ENCODE measurements at places on chromosomes 7 and 10. TPM values are rescaled to one million over a fixed set of nuclear protein-coding genes. Genes with fewer than 3 reads are reported as not detected.

DNA sequence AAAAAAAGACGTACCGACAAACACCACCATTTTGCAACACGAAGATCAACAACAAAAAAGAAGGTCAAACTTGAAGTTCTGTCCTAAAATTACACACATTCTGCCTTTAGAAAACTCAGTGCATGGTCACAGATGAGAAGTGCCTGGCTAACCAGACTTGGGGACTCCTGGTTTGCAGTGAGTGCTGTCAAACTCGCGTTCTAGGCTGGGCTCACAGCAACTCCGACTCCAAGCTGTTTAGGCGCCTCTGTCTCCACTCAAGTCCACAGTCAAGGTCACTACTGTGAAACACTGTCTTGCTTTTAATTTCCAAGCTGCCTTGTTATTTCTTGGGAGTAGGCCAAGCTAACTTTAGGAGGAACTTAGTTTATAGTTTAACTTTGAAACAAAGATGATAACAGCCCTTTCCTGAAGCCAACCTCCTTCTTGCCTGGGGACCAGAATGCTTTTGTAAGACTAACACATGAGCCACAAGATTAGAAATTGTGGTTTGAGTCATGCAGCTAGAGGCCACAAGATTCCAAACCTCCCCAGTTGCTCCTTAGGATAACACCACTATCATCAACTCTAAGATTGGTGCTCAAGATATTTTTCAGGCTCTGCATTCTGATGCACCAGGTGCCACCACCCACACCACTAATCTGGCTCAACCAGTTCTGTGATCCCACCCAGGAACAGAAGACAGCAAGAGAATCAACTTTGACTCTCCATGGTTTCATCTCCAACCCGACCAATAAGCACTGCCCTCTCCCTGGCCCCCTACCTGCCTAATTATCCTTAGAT, 1.1 kb upstream of the DNAAF5 start:
- peak overlapping the region; percentile 77 for H3K27ac ChIP-seq
- H3K4me3 ChIP-seq, result peak overlapping the region; percentile 79
- peaks cover 21% of the 10 kb centered on the region for H3K4me1 ChIP-seq

DNA sequence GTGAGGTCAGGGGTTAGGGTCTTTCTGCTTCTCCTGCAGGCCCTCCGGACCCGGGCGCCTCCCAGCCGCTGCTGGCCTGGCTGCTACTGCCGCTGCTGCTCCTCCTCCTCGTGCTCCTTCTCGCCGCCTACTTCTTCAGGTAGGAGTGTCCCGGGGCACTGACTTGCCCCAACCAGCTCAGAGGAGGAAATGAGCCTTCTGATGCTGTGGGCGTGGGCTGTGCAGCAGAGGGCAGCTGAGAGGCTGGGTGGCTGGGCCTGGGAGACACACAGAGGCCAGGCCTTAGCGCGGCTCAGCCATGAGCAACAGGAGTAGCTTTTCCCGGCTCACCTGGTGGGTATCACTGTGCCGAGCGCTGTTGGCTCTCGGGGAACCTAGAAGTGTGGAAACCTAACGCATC, 78.9 kb downstream of the MKI67 start:
- peaks cover 19% of the 10 kb centered on the region for H3K36me3 ChIP-seq
- peak overlapping the region; percentile 91 for H3K4me3 ChIP-seq
- peak overlapping the region; percentile 95 for H3K27ac ChIP-seq

Gene HABP2
- not detected for total RNA-seq

DNA sequence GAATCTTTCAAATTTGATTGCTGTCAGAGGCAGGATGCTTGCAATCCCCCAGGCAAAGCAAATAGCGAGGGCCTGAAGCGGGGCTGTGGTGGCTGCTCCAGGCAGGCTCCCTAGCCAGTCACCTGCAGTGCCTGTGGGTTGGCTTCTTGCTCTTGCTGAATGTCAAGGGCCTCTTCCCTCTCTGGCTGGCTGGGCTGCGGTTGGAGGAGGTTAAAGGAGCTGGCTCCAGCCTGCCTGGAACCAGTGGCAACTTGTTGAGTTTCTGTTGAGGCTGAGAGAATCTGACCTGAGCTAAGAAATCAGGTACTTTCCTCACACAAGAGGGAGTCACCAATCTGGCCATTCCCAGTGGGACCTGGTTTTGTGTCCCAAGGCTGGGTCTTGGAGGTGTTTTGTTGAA, 134.7 kb downstream of the TMEM178B start:
- no peak overlapping the region for H3K27ac ChIP-seq
- H3K4me1 ChIP-seq, result no peaks in the 10 kb centered on the region
- no peak for DNase-seq
- H3K27me3 ChIP-seq, result peaks cover 8% of the 10 kb centered on the region

DNA sequence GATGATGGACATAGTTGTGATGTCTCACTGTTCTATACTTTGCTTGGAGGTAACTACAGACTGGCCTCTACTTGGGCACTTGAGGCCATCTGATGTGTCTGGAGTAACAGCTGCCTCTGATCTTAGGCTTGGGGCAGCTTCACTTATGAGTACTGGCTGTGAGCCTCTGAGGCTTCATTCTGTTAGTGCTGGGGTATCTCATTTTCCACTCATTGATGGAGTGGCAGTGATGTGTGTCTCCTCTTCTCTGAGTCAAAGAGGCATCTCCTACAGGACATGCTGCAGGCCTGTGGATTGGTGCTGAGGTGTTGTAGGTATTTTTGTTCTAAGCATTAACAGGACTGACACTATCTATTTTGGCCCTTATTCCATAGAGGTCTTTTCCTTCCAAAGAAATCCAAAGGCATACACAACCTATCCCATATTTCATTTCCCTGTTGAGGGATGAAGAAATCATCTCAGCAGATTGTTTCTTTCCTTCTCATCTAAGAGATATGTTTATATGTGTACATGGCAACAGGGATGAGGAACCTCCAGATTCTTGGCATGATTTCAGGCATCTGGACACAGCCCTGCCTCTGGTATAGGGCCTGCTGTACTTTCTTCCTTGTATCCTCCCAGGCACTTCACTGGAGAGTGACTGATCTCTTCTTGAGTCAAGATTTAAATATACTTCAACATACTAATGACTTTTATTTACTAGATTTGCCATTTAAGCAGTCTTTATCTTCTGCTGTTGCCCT, 65.7 kb upstream of the NOBOX start:
- H3K27me3 ChIP-seq, result no peaks in the 10 kb centered on the region
- H3K36me3 ChIP-seq, result no peaks in the 10 kb centered on the region
- H3K27ac ChIP-seq, result no peak overlapping the region
- no peak for DNase-seq

Gene CBLL1
- 52.1 TPM for total RNA-seq

- H3K4me3 ChIP-seq, result peak overlapping the region; percentile 70
- peaks cover 26% of the 10 kb centered on the region for H3K4me1 ChIP-seq
- peaks cover 75% of the 10 kb centered on the region for H3K27me3 ChIP-seq
- DNase-seq, result peak; percentile 38
Measured at GRCh38 chr7:114086537-114086913, 167.7 kb upstream of the PPP1R3A start.

DNA sequence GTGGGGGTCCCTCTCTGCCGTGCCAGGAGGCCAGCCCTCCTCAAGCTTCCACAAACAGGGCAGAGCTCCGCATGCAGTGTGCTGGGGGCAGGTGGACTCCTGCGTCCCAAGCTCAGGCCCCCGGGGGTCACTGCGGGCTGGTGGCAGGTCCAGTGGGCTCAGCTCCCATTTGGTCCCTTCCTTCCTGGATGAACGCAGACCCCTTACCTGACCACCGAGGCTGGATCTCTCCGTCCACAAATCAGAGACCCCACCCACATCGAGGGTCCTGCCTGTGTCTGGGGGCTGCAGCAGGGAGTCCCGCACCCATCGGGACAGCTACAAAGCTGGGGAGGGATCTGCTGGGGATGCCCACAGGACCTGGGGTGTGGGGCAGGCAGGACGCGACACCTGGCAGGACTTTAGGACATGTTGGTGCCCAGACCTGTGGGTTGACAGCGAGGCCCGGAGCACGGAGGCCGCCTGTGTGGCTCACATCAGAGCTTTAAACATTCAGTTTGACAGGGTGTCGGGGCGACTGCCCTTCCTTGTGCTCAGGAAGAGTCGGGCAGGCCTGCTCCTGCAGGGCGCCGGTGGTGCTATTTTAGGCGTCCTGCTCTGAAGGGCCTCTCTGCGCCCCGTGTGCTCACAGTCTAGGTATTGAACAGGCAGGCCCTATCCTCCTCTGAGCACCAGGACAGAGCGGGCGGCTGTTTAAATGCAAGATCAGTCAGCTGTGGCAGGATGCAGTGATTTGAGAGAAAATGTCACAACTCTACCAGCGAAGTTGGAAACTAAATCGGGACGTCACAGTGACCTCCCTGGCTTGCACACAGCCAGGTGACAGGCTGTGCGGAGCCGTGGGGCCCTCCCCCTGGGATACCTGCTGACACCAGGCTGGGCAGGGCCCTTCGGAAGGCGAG, 15.9 kb upstream of the CFAP46 start:
- H3K36me3 ChIP-seq, result no peaks in the 10 kb centered on the region
- peaks cover 2% of the 10 kb centered on the region for H3K27me3 ChIP-seq
- H3K4me3 ChIP-seq, result no peak overlapping the region
- peaks cover 9% of the 10 kb centered on the region for H3K4me1 ChIP-seq

DNA sequence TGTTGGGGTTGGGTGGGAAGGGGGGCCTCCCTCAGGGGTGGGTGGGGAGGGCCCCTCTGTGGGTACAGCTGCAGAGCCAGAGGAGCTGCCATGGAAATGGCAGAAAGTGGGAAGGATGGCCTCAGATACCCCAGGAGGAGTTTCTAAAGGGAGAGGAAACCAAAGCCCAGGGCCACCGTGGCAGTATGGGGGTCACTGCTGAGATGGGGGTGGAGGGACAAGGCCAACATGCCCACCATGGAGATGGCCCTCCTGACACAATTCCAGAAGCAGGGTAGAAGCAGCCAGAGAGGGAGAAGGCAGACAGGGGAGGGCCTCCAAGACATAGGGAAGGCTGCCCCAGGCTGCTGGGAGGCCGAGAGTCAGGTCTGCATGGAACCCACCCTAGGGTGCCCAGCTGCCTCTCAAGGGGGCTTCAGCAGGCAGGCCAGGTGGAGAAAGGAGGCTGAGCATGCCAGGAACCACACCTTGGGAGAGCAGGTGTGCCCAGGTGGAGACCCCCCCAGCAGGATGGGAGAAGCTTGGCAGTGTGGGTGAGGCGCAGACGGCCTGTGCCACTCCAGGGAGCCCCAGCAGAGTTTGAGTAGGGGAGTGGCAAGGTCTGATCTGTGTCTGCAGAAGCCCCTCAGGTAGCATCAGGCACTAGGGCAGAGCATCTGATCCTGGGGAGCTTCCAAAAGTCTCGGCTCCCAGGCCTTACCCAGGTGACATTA, 146.8 kb downstream of the ARHGAP22 start:
- DNase-seq, result no peak
- no peaks in the 10 kb centered on the region for H3K36me3 ChIP-seq
- H3K27ac ChIP-seq, result no peak overlapping the region
- H3K4me1 ChIP-seq, result no peaks in the 10 kb centered on the region
- H3K27me3 ChIP-seq, result no peaks in the 10 kb centered on the region

Data from activated naive CD8-positive, alpha-beta T cell treated with anti-CD3 and anti-CD28 coated beads, Interleukin-2, amount 10 ng/mL, durations not matched to agents 7 days and 5 days (primary cell).